CD4-positive, alpha-beta T cell treated with Interleukin-1 beta for 1 hour (primary cell): ENCODE measurements at places on chromosomes 5 and 9.

GRCh38 chr5:133731951-133732350, 119.6 kb upstream of the FSTL4 start:
- no peak for DNase-seq

DNA sequence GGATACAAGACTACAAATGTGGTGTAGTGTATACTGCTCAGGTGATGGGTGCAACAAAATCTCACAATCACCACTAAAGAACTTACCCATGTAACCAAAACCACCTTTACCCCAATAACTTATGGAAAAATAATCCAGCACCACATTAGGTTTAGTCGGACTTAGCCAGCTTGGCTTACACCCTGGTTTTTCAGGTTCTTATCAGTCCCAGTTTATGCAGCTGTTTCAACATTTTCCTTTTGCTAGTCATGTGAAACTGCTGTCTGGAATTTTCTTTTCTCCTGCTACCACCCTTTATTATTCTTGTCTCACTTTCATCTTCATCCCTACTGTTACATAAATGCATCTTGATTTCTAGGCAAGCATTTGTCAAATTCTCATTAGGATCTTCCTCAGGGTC, 51.5 kb downstream of the STK32A start:
- DNase-seq = no peak

- DNase-seq = no peak
Observed at GRCh38 chr5:26245321-26245720, 793.1 kb downstream of the CDH9 start.

GRCh38 chr5:71998746-71999145, 108.5 kb upstream of the MAP1B start:
- no peak for DNase-seq

GRCh38 chr5:76942581-76942980, 10.3 kb upstream of the CRHBP start:
- DNase-seq = no peak

GRCh38 chr5:80150731-80151130, 105.1 kb downstream of the SERINC5 start:
- DNase-seq = peak; percentile 30

- DNase-seq = no peak
Observed at GRCh38 chr5:142904416-142904815, 134.2 kb downstream of the ARHGAP26 start.

DNA sequence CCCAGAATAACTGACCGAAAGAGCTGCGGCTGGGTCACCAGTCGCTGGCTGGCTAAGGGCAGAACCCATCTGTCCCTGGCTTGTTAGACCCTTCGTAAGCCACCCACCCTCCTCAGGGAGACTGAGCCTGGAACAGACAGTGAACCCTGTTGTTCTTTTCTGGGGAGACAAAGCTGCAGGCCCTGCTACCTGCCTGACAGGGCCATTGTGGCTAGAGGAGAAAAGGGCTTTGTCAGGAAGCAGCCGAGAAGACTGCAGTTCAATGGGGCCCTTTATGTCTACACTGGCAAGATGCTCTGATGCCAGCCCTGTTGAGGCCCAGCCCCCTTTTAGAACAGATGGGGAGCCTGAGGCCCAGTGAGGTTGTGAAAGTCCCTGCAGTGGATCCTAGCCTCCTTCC, 3.7 kb upstream of the NIPAL4 start:
- no peak for DNase-seq

DNA sequence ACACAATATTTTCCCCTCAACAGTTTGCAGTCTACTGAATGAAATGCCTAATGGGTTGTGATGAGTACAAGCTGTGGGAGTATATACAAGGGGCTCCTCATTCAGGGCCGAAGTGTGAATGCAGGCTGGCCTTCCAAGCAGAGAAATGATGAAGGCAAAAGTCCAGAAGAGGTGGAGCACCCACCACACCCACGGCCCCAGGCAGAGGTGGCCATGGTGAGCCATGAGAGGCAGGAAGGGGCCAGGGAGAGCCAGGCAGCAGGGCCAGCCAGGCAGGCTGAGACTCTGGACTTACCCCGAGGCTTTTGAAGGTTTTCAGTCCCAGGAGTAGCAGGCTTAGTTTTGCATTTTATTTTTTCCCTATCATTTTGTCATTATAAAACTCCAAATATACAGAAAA, 218.1 kb downstream of the AUH start:
- no peak for DNase-seq

GRCh38 chr5:172115541-172115982, 72.5 kb downstream of the STK10 start:
- DNase-seq = peak; percentile 56

- DNase-seq = no peak
Observed at GRCh38 chr5:179762781-179763176, 30.2 kb downstream of the MAML1 start.

GRCh38 chr5:167870055-167870454, 421.4 kb upstream of the WWC1 start:
- no peak for DNase-seq

DNA sequence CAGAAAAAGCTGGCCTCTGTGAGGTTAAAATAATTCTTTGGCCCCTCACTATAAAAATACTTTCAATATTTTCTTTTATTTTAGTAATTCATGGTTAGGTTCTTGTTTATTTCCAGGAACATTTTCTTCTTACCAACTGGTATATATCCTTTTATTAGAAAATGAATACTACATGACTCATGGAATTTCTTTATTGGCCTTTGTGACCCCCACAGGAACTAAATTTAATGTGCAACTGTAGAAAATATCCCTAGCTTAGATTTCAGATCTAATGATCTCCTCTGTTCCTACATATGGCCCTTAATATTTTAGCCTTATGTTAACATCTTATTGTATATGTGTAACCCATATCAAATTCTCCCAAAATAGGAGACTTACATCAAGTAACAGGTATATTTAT, 429.9 kb downstream of the NR2F1-AS1 start:
- DNase-seq = no peak
